ENCODE measurements at places on chromosomes 5 and 9. TPM values are rescaled to one million over a fixed set of nuclear protein-coding genes. Genes with fewer than 3 reads are reported as not detected.

CDC20B gene
- total RNA-seq = 0.19 TPM

IL13 gene
- not detected for total RNA-seq

POU5F2 gene
- total RNA-seq = 2.2 TPM

PCDHA7 gene
- 0.33 TPM for total RNA-seq

CAMLG gene
- total RNA-seq = 30.9 TPM

DPYSL3 gene
- total RNA-seq = 64.7 TPM

CDC25C gene
- 7.9 TPM for total RNA-seq

TMEFF1 gene
- total RNA-seq = 10.7 TPM
